ENCODE measurements at places on chromosomes 1 and 21. TPM values are rescaled to one million over a fixed set of nuclear protein-coding genes. Genes with fewer than 3 reads are reported as not detected.

DNA sequence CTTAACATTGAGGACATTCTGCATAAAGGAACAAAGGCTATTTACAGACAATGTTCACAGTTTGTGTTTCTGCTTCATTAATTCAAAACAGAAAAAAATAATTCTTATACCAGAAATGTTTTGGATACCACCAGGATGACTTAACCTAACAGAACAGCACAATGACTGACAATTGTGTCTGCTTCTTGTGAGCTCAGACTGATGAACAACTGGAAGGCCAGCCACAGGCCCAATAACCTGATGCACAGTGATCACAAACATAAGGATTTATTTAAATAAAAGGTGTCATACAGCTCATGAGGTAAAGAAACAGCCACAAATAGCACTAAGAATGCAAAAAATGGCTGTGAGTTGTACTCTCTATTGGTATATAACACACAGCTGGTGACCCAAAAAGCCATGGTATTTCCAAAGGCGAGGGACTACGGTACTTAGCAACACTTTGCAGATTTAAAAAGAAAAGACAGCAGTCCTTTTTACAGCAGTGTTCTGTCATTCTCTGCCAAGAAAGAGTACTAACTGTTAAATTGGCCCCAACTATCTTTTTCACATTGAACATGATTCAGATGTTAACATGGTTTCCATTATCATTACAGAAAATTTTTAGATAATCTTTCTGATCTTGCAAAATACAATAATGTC is 32.1 kb upstream of the DDAH1 start:
- no peak for DNase-seq

Gene PLPPR5
- not detected for total RNA-seq

GRCh38 chr1:38817267-38818174 is 42.1 kb downstream of the RRAGC start:
- DNase-seq: no peak

DNA sequence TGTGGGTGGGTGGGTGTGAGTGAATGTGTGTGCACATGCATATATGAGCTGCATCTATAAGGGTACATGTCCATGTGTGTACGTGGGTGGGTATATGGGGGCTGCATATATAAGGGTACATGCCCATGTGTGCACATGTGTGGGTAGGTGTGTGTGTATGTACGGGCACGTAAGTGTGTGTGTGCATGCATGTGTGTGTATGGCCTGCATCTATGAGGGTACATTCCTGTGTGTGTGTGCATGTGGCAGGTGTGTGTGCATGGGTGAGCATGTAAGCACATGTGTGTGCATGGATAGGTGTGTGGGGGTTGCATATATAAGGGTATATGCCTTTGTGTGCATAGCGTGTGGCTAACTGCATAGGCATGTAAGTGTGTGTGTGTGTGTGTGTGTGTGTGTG is 181.0 kb upstream of the ARHGEF16 start:
- no peak for DNase-seq

Gene UFC1
- 136 TPM for total RNA-seq

- no peak for DNase-seq
These were observed 146.7 kb upstream of the COL6A1 start for GRCh38 chr21:45834821-45835293.

- no peak for DNase-seq
These were observed 116.4 kb upstream of the IPO9 start for GRCh38 chr1:201712387-201713085.
